ENCODE measurements at places on chromosomes 3 and 15. TPM values are rescaled to one million over a fixed set of nuclear protein-coding genes. Genes with fewer than 3 reads are reported as not detected.

SRGAP3 gene
- 7.1 TPM for total RNA-seq

PLSCR5 gene
- total RNA-seq: not detected

SCN11A gene
- not detected for total RNA-seq

ELL3 gene
- total RNA-seq: 1.4 TPM

VWA5B2 gene
- total RNA-seq: not detected

FOXB1 gene
- total RNA-seq: 1.6 TPM

SLC6A20 gene
- total RNA-seq: not detected

LIPH gene
- total RNA-seq: not detected

GREM1 gene
- total RNA-seq: not detected

THAP10 gene
- total RNA-seq: not detected

AVEN gene
- 15.9 TPM for total RNA-seq

ERC2 gene
- total RNA-seq: 0.11 TPM

CTXN2 gene
- 0.05 TPM for total RNA-seq

KLHL40 gene
- total RNA-seq: not detected

CD200 gene
- total RNA-seq: 9.4 TPM

MBD4 gene
- 49.0 TPM for total RNA-seq

ARNT2 gene
- not detected for total RNA-seq

CTDSPL gene
- 10.5 TPM for total RNA-seq

IGSF11 gene
- 0.14 TPM for total RNA-seq

FBXW12 gene
- total RNA-seq: not detected

RASGRP1 gene
- 116 TPM for total RNA-seq

MGLL gene
- 5.0 TPM for total RNA-seq

PROS1 gene
- 0.80 TPM for total RNA-seq

ARPIN gene
- total RNA-seq: not detected

CCDC33 gene
- not detected for total RNA-seq

SPSB4 gene
- not detected for total RNA-seq

NLGN1 gene
- not detected for total RNA-seq
